Ascending aorta (tissue), 2 donors: ENCODE measurements at places on chromosomes 1 and 21.

- no peak overlapping the region for H3K4me3 ChIP-seq
- no peaks in the 10 kb centered on the region for H3K27me3 ChIP-seq
- no peak overlapping the region for H3K27ac ChIP-seq
- peaks cover 97% of the 10 kb centered on the region for H3K36me3 ChIP-seq
- DNase-seq, result no peak
Measured at GRCh38 chr21:46211376-46211775, 17.2 kb downstream of the LSS start.

- no peaks in the 10 kb centered on the region for H3K36me3 ChIP-seq
- H3K4me3 ChIP-seq, result no peak overlapping the region
- no peak for DNase-seq
- H3K27me3 ChIP-seq, result no peaks in the 10 kb centered on the region
- no peak overlapping the region for H3K27ac ChIP-seq
Measured at GRCh38 chr1:60868901-60869663, 213.3 kb upstream of the NFIA start.

DNA sequence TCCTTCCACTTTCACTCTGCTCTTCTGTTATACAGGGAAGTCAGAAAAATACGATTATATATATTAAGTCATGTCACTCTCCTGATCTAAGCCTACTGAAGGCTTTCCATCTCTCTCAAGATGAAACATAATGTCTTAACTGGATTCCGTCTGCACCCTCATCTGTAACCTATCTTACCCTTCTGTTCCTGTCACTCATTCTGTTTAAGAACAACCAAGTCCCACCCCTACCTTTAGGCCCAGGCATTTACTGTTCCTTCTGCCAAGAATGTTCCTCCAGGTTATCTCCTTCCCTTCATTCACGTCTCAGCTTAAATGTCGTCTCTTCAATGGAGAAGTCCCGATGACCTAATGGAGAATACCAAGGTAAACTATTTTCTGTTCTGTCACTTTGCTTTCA, 1802.4 kb downstream of the MRPL39 start:
- no peaks in the 10 kb centered on the region for H3K36me3 ChIP-seq
- no peak overlapping the region for H3K4me3 ChIP-seq
- DNase-seq, result no peak
- no peaks in the 10 kb centered on the region for H3K27me3 ChIP-seq
- H3K27ac ChIP-seq, result no peak overlapping the region
- no peaks in the 10 kb centered on the region for H3K4me1 ChIP-seq

GRCh38 chr1:226948996-226949395, 8.9 kb downstream of the COQ8A start:
- no peaks in the 10 kb centered on the region for H3K4me1 ChIP-seq
- H3K27ac ChIP-seq, result no peak overlapping the region
- no peaks in the 10 kb centered on the region for H3K27me3 ChIP-seq
- no peak for DNase-seq
- H3K4me3 ChIP-seq, result no peak overlapping the region

- no peaks in the 10 kb centered on the region for H3K36me3 ChIP-seq
- H3K27me3 ChIP-seq, result no peaks in the 10 kb centered on the region
- no peak overlapping the region for H3K4me3 ChIP-seq
- no peak for DNase-seq
Measured at GRCh38 chr1:91645031-91645430, 144.4 kb downstream of the CDC7 start.

DNA sequence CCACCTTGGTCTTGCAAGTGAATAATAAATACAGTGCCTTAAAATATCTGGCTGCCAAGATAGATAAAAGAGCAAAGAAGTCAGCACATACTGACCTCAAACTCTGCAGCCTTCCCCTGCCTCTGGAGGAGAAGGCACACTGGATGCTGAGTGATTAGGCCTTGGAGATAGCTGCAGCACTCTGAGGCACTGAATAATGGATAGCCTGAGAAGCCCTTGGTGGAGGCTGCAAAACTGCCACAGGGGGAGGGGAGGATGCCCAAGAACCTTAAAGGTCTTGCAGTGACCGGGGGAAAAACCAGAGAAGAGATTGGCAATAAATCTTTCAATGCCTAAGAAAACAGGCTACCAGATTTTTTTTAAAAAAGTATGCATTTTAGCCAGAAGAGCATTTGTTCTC, 167.4 kb upstream of the PRMT6 start:
- no peak for DNase-seq
- no peaks in the 10 kb centered on the region for H3K36me3 ChIP-seq
- no peak overlapping the region for H3K4me3 ChIP-seq
- H3K27me3 ChIP-seq, result no peaks in the 10 kb centered on the region
- H3K27ac ChIP-seq, result no peak overlapping the region

DNA sequence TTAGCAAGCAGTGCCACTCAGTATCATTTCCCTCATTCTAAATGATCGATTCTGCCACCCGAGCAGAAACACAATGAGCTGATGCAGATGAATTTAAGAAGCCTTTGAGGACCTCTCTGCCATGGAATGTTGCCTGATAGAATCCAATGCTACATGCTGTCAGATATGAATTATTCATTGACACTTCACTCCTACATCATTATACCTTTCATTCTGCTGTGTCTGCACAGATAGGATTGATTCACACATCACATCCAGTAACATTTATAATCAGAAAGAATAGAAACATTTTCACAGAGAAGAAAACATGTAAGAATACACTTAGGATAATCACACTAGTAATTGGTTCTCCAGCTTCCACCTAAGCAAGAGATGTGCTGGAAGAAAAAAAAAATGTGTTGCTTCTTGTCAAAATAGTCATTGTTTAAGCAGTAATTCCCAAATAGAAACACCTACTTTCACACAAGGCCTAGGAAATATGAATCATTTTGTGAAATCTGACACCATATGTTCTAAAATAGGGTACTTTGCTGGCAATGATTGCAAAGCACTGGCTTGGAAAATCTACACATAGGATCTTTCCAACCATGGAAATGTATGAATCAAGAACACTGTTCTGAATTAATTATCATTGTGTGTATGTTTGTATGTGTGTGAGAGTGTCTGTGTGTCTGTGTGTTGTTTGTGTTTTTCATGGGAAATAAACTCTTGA, 110.1 kb downstream of the GRIK1 start:
- H3K27me3 ChIP-seq, result no peaks in the 10 kb centered on the region
- no peak overlapping the region for H3K27ac ChIP-seq
- H3K4me3 ChIP-seq, result no peak overlapping the region
- H3K36me3 ChIP-seq, result no peaks in the 10 kb centered on the region
- H3K4me1 ChIP-seq, result no peaks in the 10 kb centered on the region

DNA sequence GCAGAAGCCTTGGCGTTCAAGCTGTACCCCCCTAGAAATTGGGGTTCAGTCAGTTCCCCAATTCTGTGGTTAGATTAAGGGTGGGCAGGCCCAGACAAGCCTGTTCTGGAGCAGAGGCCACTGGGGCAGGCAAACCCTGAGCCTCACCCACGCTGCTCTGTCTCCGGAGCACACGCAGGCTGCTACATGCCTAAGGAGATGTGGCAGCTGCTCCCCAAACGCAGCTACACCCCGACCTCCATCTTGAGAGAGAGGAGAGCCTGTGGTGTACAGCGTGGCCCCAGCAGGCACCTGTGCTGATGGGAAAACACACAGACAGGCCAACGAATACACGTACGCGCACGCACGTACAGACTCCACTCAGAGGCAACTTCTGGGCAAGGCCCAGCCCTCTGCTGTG, 33.9 kb upstream of the GRHL3 start:
- H3K27ac ChIP-seq, result no peak overlapping the region
- no peaks in the 10 kb centered on the region for H3K36me3 ChIP-seq
- H3K4me1 ChIP-seq, result peaks cover 3% of the 10 kb centered on the region
- no peaks in the 10 kb centered on the region for H3K27me3 ChIP-seq
- no peak for DNase-seq

DNA sequence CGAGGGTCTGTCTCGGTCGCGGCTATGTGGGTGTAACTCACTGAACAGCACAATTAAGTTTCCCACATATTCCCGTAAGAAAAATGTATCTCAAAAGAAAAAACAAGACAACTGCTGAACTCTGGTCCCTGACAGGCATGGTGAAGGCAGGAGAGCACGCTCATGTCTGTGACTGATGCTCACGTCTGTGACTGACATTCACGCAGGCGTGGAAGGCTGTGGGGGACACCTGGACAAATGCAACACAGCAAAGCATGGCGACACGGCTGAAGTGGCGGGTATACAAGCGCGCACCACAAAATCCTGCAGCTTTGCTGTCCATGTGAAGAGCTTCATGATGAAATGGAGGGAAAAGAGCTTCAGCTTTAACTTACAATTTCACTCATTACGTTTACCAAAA, 6.0 kb downstream of the PTTG1IP start:
- H3K27ac ChIP-seq, result peak overlapping the region; percentile 95
- no peak for DNase-seq
- H3K27me3 ChIP-seq, result no peaks in the 10 kb centered on the region
- no peak overlapping the region for H3K4me3 ChIP-seq

DNA sequence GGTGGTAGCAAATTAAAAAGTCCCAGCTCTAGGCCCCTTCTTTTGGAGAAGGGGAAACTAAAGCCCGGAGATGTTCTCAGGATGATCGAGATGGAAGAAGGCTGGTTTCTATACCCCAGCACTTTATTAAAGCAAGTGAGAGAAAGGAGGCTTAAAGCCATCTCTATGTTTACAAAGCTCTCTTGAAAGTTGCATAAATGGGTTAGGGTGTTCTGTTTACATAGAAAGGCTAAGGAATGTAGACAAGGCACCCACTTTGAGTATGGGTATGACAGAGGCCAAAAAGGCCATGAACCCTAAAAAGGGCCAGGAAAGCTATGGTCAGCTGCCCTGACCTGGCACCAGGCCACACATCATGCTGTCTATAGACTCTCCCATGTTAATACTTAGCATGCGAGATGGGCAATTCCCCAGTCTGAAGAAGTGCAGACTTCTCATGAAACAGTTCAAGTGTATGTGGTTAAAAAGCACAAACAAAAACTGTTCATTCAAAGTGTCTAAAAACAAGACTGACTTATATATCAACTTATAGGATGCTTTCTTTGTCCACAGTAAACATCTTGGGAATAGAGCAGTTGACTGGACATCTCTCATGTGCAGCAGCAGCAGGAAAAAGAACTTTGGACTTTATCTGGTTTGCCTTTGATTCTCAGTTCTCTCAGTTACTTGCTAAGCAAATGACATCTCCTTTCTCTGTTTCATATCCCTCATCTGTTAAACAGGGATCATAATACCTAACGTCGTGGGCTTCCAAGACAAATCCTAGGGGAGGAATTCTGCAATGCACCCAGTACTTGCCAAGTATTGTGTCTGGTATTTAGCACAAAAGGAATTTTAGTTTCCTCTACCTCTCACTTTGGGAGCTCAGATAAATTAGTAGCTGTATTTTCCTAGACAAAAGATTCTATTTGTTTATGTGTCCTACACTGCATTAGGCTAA, 521.6 kb downstream of the PLPP3 start:
- no peaks in the 10 kb centered on the region for H3K4me1 ChIP-seq
- DNase-seq, result no peak
- no peak overlapping the region for H3K27ac ChIP-seq
- no peaks in the 10 kb centered on the region for H3K36me3 ChIP-seq
- no peak overlapping the region for H3K4me3 ChIP-seq
- no peaks in the 10 kb centered on the region for H3K27me3 ChIP-seq
